RKO (cell line): ENCODE measurements at places on chromosomes 3 and 15.
A peak's percentile ranks its signal among the peaks of the same experiment; 100 is the strongest.

GRCh38 chr3:112610121-112610520 lies 30.8 kb downstream of the CCDC80 start:
- peak; percentile 28 for DNase-seq

DNA sequence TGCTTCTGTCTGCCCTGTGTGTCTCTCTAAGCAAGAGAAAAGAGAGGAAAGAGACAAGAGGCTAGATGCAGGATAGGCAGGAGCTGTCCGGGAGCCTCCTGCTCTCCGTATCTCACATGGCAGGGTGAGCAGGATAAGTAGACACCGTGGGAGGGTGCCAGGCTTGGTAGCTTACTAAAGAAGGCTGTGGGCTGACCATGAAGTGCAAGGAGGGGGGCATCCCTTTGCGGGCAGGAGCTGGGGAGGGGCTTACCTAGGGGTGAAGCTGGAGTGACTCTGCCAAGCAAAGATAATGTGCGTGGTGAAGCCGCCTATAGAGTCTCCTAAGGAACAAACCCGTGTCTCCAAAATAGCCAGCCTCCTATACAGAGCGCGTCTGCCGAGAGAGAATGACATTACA lies 33.7 kb upstream of the TMC3 start:
- DNase-seq: no peak

DNA sequence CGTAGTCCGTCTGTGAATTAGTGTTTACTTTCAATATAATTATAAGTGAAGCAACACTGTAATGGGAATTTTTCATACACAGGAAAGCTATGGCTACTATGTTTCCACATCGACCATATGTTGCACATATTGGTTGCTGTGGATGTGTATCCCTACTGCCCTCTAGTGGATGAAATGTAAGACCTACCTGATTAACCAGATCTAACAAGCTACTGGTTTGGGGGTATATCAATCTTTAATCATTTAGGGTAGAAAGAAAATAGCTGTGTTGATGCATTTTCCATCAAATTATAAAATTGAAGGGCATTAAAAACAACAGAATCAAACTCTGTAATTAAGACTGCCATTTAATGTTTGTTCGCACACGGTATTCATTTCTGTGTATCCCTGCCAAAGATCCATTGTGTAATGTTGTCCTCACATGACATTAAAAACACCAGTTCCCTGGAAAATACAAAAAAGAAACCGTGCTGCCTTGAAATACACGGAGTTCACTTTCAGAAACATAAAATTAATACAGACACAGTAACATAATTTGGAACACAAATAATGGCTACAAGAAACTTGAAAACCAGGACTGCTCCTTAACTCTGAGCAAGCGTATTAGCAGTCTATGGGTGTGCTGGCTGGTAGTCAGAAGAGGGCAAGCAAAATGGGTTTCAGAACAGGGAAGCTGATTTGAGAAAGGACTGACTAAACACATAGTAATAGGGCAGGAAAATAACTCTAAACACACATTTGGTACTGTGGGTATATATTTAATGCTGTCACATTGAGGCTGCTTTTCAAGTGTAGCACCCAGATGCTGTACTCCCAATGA lies 125.1 kb downstream of the TIGIT start:
- DNase-seq: peak; percentile 73

DNA sequence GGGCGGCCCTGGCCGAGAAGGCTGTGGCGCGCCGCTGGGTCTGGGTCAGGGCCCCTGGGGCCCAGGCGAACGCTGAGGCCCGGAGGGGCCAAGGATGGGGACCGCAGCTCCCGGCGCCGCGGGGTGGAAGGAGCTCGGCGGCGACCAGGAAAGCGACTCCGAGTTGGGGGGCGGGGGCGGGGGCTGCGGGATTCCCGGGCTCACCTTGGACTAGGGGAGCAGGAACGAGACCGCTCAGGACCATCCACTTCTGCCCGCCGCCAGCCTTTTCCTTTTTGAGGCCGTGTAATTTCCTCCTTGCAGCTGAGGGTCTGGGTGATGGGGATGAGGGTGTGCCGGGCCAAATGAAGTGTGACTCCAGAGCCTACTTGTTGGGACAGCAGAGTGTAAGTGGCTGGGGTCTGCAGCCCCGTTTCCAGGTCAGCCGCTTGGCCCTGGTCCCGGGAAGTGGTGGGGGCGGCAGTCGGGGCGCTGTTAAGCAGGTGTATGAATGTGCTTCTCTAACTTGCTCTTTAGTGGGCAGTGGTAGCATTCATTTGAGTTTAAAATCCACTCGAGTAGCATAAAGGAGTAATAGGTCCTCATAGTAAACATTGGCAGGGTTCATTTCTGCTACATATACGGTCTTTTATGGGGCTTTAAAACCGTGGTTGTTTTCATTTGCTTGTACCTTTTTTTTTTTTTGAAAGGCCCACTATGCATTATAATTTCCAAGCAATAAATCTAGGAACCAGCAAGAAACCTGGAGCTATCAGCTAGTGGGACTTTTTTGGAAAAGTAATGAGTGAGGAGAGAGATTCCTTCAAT lies 717 bp downstream of the PXK start:
- DNase-seq: peak; percentile 52

DNA sequence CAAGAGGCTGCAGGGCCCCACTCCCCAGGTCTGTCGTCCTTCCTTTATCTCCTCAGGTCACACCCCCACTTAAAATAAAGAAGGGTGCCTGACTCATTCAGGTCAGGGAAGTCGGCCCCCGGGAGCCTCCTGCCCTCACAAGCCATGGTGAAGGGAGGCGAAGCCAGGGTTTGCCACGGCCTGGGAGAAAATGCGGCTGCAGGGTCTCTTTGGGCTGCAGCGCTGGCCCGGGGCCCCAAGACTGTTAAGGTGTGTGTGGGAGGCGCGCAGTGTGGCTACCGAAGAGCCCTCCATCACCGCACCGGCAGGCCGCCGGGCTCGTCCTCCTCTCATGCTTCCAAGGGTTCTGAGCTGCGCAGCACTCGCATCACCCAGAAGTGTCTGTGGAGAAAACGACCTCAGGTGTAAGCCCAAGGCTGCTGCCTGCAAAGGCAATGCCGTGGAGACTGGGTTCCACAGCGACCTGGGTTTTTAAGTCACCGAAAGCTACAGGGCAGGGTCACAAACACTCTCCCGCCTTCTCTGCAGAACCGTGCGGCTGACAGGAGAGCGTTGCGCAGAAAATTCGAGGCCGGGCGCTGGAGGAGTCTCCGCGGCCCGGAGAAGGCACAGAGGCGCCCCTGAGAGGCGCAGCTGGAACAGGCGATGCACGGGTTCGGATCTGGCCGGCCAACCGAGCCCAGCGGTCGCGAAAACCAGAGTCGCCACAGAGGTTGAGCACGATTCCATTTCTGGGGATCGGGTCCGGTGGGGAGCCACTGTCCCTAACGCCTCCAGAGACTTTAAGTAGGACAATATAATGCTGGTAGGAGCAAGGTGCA lies 8.7 kb downstream of the FOXL2 start:
- no peak for DNase-seq

DNA sequence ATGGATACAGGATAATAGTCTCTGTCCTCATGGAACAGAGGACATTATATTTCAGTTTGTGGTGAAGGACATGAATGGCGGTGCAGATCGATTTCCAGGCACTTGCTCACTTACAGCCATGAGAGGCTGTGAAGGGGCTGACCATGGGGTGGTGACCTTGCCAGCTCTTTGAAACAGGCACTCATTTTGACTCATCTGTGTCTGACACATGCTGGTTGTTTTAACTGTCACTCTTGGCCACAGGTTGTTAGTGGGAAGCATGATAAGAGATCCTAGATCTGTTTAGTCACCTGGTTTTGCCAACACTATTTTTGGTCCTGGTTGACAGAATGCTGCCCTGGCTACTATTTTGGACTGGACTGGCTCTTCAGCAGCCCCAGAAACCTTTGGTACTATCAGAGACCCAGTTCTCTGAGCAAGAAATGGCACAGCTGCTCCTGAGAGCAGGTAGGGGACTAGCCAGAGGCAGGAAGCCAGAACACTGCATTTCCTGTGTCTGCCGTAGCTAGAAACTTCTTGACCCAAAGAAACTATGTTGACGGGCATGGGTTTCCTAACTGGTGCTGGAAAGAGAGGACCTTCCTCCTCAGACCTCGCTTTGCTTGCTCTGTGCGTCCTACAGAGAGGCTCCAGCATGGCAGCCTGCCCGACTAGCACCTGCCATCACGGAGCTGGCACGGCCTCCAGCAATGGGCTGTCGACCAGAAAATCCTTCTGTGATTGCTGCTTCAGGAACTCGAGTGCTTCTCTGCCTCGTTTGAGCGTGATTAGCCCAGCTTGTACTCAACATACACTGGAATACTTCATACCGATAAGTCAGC lies 6.3 kb downstream of the PXYLP1 start:
- DNase-seq: peak; percentile 50

GRCh38 chr15:79965846-79966630 lies 5.0 kb downstream of the BCL2A1 start:
- DNase-seq: peak; percentile 58

- DNase-seq: no peak
Observed at GRCh38 chr3:188349933-188350332, 196.0 kb downstream of the LPP start.

DNA sequence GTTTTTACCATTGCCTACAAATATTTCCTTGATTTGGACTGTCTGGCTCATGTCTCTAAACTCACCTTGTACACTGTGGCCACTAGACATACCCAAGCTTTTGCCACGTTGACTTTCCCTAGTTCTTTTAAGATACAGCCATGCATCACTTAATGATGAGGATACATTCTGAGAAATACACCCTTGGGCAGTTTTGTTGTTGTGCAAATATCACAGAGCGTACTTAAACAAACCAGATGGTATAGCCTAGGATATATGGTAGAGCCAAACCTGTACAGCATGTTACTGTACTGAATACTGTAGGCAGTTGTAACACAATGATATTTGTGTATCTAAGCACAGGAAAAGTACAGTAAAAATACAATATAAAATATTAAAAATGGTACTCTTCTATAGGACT lies 5.5 kb downstream of the ARHGEF26 start:
- no peak for DNase-seq

DNA sequence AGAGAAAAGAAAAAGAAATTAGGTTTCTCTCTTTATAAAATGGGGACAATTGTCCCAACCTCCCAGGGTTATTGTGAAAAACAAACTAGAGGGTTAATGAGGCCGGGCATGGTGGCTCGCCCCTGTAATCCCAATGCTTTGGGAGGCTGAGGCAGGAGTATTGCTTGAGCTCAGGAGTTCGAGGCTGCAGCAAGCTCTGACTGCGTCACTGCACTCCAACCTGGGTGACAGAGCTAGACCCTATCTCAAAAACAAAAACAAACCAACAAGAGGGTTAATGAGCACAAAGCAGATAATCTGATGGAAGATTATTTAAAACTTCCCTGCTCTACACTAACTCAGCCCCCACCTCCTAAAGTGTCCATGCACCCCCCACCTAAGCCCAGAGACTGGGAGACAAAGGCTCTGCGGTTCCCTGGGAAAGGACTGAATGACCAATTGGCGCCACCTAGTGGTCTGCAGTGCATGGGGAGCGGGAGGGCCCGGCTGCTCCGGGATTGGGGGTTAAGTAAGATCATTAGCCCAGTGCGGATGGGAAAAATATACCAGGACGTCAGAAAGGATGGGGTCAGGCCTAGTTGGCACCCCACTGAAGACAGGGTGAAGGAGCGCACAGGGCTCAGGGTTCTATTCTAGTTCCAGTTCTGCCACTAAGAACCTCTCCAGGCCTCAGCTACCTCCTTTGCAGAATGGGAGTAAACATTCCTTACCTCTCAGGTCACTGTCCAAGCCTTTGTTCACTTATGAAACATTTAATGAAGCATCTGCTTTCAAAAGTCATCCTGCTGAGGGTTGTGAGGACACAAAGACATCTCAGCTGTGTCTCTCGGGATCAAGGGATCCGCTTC lies 15.6 kb downstream of the PIF1 start:
- DNase-seq: peak; percentile 67

GRCh38 chr3:116947809-116948208 lies 238.2 kb downstream of the TUSC7 start:
- no peak for DNase-seq

DNA sequence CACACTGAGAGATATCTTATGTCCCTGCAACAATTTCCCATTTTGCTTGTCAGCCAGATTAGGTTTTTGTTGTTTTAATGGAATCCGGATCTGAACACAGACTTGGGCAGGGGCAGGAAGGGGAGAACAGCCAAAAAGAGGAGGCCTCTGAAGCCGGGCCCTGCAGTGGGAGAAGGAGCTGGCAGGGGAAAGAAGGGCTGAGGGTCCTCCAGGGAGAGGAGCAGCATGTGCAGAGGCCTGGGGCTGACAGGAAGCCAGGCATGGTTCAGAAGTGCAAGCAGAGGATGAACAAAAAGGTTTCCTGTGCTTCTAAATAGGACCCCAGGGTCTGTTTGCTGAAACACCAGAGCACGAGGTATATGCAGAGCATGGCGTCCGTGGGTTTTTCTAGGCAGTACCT lies 49.1 kb upstream of the POMGNT2 start:
- DNase-seq: no peak

DNA sequence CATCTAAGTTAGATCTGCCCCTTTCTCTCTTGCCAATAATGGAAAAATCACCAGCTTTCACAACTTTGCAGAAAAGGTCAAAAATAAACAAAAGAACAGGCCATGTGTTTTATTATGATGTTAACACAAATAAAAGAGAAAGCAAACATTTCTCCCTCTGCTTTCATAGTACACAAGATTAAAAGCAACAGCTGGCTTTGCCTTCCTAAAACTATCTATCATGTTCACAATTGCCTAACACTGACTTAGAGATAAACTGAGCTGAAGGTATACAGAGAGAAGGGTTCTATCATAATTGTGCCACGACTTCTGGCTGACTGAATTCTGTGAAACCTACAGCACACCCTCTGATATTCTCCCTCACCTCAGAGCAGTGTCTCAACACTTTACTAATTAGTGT lies 29.4 kb downstream of the AADAC start:
- no peak for DNase-seq

- no peak for DNase-seq
Observed at GRCh38 chr3:32758375-32758753, 59.4 kb upstream of the TRIM71 start.

GRCh38 chr3:53939086-53939582 lies 47.5 kb upstream of the SELENOK start:
- DNase-seq: no peak

- no peak for DNase-seq
Observed at GRCh38 chr3:169363318-169364265, 299.9 kb downstream of the MECOM start.

GRCh38 chr3:124964387-124964786 lies 29.8 kb upstream of the MUC13 start:
- no peak for DNase-seq

- DNase-seq: no peak
Observed at GRCh38 chr3:159584421-159584820, 404.2 kb upstream of the IL12A start.

GRCh38 chr3:123491966-123492587 lies 43.2 kb upstream of the ADCY5 start:
- no peak for DNase-seq

- DNase-seq: no peak
Observed at GRCh38 chr3:108182339-108182738, 39.9 kb downstream of the IFT57 start.
